ENCODE measurements at places on chromosomes 2 and 18.

GRCh38 chr2:109066917-109067597 lies 61.9 kb upstream of the SH3RF3 start:
- no peak for DNase-seq

DNA sequence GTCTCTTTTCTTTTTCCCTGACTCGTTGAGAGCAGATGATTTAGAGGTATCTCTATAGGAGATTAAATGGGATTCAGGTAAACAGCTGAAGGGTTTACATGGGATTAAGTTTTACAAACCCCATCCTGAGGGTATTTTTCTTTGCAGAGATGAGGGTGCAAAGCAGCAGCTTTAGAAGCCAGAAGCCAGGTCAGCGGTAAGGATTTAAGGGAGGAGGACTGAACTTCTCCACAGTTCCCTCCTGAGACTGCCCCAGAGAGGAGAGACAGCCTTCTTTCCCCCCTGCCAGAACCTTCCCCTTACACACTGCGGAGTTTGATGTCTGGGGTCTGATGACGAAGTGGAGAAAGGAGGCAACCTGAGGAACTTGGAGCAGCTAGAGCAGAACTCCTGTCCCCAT lies 220.1 kb downstream of the PRKCE start:
- no peak for DNase-seq

DNA sequence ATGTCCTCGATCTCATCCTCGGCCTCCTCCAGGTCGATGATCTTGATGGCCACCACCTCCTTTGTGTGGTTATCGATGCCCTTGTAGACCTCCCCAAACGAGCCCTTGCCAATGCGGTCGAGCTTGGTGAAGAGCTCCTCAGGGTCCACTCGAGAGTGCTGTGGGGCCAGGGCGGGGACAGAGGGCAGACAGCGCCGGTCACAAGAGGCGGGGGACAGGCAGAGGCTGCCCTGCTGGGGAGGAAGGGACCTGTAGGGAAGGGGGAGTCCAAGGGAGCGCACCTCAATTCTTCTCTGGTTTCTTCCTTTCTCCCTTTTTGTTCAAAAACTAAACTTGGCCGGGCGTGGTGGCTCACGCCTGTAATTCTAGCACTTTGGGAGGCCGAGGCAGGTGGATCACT lies 6.8 kb downstream of the STK25 start:
- DNase-seq, result no peak

DNA sequence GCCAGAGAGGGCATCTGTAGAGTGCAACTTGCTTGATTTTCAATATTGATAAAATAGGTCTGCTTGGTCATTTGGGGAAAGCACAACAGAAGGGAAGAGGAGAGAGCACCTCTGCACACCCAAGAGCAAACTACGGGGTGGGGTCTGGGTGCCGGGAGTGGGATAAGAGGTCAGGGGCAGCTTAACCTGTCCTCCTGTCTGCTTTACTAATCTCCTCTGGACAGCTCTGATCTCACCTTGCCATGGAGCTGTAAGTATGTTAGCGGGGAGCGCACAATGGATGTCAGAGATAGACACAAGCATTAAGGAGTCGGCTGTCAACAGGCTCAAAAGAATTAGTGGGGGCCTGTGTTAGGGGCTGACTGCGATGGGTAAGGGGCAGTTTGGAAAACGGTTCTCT lies 328.7 kb downstream of the CYRIA start:
- no peak for DNase-seq

DNA sequence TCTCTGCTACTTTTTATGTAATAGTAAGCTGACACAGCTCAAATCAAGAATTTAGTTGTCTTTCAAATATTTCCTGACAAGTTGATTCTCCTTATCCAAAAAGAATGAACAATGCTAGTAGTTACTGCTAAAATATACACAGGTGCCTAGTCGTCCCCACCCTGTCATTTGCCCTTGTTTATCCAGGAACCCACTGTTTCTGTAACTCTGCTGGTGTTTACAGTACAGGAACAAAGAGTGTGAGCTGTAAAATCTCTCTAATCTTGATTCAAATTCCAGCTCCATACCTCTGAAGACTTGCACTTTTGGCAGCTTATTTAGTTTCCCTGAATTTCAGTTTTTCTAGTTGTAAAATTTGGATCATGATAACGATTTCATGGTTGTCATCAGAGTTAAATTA lies 21.1 kb upstream of the SCYGR2 start:
- DNase-seq, result no peak

GRCh38 chr2:27123302-27124150 lies at the start of gene ABHD1:
ABHD1 (plus strand) TSS chr2:27123815; CDS start chr2:27123949, 134 bp downstream.
- DNase-seq, result peak; percentile 44

DNA sequence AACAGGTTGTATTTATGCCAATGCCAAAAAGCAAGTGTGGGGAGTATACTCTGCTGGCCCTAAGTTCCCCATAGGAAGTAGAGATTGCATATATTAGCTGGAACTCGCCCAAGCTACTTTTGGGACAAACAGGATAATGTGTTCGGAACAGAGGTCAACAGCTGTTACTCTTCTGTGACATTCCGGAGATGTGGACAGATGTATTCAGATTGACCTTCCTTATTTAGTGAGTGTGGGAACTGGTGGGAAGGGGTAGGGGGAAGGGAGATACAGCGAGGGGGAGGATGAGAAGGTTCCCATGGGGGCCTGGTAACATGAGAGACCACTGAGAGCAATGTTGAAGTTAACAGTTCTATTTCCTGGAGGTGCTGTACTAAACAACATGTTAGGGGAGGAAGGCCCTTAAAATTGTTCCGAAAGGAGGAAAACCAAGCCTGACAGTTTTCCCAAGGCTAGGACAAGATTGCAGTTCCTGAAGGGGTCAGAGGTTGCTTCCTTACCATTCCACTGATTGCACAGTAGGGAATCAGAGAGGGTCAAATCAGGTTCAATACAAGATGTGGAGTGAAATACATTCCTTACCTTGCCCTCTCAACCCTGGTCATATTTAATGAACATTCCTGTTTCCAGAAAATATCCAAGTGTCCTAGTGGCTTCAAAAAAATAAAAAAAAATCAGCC lies 14.3 kb upstream of the CD28 start:
- DNase-seq, result no peak

GRCh38 chr18:34880882-34881834 lies 160.1 kb upstream of the MAPRE2 start:
- DNase-seq, result no peak

GRCh38 chr2:226023383-226023782 lies 623.9 kb downstream of the NYAP2 start:
- DNase-seq, result no peak

DNA sequence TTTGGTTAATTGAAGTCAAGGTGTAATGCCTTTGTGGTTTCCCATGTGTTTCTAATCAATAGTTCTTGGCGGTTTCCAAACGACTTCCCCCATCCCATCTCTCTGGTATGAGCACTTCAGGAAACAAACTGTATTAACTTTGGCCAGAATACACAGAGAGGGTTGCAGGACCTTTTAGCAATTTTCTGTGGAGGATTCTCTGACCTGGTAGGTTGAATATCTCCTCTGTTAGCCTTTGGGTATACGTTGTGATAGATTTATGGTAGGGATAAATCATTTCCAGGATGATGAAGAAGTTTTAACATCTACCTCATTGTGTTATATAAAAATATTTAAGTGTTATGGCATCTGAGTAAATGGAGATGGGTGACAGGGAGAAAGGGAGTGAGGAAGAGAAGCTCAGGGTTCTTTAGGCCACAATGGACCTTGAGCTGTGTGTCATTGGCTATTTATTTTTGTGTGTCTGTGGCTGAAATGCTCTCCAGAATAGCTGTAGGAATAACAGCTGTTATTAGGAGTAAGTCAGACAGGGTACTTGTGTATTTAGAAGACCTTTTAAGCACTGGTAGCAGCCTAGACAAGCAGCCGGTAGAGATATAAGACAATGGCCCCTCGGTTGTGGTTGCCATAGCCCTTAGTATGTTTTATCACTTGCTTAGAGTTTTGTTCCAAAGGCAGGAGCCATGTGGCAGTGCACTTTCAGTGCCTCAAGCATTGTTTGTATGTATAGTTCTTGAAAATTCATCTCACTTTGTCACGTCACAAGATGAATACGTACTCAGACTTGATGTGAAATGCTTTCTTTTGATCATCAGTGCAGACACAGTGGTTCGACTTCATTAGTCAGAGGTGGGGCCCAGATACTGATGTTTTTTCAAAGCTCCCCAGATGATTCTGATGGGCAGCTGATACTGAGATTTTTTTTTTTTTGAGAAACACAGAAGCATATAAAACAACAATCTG lies 91.1 kb downstream of the FMNL2 start:
- no peak for DNase-seq

DNA sequence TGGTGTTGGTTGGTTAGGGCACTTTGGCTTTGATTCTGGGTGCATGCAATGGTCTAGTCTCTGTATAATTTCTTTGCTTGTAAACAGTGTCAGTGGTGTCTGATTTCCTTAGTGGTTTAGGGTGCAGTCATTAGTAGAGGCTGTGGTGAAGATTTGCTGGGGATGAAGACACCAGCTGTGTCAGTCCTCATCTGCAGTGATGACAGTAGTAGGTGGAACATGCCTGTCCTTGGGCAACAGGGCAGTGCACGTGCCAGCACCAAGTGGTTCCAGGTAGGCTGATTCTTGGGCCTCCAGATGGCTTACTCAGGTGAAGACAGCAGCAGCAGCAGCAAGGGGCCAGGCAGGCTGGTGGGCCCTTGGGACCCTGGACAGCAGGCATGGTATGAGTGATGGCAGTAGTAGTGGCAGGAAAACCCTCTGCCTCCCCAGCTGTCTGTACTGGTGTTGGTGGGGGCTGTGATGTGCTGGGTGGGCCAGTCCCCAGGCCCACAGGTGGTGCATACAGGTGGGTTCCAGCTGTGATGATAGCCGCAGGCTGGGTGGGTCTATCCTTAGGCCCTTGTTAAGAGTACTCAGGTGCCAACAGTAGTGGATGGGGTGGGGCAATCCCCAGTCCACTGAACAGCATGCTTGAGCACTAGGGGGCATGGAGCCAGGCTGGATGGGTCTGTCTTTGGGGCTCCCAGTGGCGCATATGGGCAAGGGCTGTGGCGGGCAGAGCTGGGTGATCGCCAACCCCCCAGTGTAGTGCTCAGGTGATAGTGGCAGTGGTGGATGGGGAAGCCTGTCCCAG lies 140.7 kb upstream of the THUMPD2 start:
- DNase-seq, result no peak

- no peak for DNase-seq
Observed at GRCh38 chr18:51020536-51020935, 9.5 kb upstream of the SMAD4 start.

GRCh38 chr2:88489181-88489580 lies 36.7 kb upstream of the FOXI3 start:
- no peak for DNase-seq

DNA sequence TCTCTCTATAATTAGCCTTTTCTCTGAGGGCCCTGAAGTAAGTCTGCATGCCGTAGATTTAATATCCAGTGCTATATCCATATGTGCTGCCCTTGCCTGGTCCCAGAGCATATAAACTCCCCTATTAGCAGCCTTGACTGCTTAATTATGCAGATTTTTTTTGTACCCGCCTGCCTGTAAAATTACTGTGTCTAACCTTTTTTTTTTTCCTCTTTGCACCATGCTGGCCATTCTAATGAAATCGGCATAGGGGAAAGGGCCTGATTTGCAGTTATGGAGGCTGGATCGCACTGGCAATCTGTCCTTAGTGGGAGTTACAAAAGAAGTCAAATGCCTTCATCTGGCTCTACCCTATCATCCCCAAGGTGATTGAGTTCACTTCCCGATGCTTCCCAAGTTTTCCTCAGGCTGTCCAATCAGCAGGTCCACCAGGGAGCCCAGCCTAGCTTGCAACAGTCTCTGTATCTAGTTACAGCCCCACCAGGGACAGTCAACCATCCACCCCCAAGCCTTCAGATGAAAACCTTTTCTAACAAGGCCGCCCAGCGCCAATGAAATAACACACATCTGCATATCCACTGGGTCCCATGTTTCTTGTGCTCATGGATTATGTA lies 239.0 kb downstream of the ZNF521 start:
- no peak for DNase-seq

DNA sequence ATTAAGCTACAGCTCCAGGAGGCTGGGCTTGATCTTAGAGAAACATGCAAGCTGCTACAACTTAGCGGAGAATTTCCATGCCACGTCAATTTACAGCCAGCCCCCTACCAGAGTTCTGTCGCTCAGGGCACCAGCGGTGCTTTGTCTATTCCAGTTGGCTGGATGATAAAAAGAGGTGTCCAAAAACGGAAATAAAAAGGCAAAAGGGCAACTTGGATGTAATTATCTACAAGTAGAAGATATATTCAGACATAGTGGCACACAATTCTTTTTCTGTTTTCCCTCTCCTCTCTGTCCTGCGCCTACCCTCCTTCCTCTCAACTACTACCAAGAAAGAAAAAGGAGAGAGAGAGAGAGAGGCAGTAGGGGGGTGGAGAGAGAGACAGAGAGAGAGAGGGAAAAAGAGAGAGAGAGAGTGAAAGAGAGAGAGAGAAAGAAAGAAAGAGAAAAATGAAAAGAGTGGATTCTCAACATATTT lies 363 bp upstream of the RFTN2 start:
- no peak for DNase-seq

DNA sequence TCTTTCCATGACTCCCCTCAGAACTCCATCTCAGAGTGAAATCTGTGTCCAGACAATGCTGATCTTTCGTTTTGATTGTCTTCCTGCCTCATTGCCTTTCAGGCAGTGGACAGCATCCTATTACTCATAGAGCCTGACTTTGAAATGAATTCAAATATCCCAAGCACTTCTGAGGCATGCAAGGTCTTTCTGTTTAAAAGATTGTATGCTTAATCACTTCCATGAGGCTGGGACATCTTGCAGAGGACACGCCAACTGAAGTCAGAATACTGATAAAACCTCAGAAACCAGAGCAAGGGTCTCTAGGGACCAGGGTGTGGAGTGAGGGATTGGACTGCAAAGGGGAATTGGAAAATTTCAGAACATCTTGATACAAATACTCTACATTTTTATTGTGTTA lies 836.5 kb upstream of the ID2 start:
- DNase-seq, result no peak

DNA sequence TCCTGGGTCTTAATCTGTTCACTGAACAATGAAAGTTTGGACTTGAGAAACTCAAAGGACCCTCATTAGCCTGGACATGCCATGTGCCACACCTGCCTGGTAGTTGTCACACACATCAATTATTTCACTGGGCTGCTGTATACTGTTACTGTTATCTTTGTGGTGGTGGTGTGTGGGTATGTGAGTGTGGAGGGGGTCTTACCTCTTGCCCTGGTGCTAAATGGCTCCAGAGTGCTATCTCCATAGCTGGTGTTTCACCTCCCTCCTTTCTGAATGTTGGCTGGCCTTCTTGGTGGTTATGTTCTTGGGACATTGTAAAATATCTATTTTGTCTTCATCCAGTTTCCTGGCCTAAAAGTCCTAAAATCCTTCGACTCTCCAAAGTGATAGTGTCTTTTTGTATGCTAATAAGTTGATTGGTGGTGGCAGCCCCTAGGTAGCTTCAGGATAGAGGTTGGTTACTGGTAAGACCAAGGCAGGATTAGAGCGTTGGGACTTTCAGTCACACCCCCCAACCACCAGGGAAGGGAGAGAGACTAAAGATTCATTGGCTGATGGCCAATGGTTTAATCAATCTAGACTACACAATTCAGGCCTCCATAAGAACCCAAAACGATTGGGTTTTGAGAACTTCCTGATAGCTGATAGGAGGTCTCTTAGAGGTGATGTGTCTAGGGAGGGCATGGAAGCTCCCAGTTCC lies 328.1 kb downstream of the MYCN start:
- DNase-seq, result no peak

GRCh38 chr18:3340682-3341097 lies 78.8 kb downstream of the MYL12B start:
- DNase-seq, result no peak

GRCh38 chr2:238973038-238973739 lies 125.3 kb downstream of the TWIST2 start:
- DNase-seq, result no peak

- no peak for DNase-seq
Observed at GRCh38 chr2:30306522-30306921, 75.2 kb downstream of the LBH start.

Measured in D721Med (cell line).